NCI-H1048 (cell line): ENCODE measurements at places on chromosomes 2 and 18.

DNA sequence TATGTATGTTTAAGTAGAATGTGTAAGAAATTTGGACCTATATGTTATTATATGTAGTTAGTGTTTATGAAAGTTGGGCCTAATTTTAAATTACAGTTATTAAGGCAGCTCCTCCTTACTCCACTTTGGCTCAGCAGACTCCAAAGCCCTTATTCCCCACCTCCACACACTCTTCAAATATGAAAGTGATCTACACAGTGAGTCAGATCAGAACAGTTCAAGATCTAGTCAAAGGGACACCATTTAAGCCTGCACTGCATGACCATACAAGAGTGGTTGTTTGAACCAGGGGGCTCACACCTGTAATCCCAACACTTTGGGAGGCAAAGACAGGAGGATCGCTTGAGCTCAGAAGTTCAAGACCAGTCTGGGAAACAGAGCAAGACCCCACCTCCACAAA is 21.2 kb upstream of the PMAIP1 start:
- DNase-seq: no peak

- DNase-seq: no peak
These were observed 2.1 kb downstream of the HADHB start for GRCh38 chr2:26246818-26247217.

GRCh38 chr2:20015482-20016083 is 3.1 kb upstream of the MATN3 start:
- no peak for DNase-seq

GRCh38 chr2:238069021-238069709 is 8.4 kb downstream of the SCLY start:
- DNase-seq: no peak

DNA sequence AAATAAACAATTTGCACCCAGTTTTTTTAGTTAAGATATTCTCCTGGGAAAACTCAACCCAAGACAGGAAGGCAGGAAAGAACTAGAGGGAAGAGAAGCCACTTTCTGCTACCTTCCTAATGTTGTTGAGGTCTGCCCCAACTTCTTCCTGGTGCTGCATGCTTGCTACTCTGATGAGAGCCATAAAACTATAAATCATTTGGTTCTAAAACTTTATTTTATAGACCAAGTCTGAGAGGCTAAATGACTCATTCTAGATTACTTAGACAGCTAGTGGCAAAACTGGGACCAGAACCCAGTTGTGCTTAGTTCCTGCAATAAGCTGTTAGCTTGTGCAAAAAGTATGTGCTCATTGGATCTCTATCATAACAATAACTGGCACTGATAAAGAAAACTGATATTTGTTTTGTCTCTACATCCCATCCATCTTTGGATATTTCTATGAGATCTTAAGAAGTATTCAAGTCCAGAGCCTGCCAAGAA is 344.9 kb upstream of the SLC14A2 start:
- no peak for DNase-seq

- no peak for DNase-seq
These were observed 665.1 kb upstream of the ZEB2 start for GRCh38 chr2:145184741-145185651.

DNA sequence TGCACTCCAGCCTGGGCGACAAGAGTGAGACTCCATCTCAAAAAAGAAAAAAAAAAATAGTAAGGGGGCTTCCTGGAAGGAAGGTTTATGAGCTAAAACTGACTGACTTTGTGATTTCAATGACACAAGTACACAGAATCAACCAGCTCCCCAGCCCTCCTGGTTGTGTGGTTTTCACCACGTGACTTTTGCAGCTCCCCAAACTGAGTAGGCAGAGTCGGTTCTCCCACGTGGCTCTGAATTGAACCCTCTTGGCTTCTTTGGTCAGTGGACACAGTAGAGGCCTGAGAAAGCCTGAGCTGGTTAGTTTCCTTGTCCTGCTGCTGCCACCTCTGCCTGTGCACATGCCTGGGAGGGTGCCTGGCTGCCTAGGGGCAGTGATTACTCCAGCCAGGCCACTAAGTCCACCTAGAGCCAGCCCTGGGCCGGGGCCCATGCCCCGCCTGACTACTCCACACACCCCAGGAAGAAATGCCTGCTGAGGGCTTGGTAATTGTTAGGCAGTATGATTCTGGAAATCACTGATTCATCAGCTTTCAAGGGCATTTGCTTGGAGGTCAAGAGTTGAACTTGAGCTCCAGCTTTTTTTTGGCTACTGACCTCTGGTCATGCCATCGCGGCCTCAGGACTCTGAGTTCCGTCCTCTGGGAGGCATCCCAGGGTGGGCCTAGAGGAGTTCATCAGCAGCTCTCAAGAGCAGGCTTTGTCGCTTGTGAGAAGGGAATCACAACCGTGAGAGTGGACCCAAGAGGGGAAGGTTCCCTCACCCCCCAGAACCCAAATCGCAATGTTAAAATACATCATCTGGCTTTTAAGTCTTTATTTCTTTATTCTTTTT is 431.9 kb upstream of the HS6ST1 start:
- DNase-seq: no peak
